Eye (tissue), 1 donor: ENCODE measurements at places on chromosomes 16 and 17.

GRCh38 chr17:83014940-83015910, 64.2 kb upstream of the METRNL start:
- peak; percentile 17 for DNase-seq

- no peak for DNase-seq
Observed at GRCh38 chr17:49730078-49730784, 22.5 kb upstream of the SLC35B1 start.

- peak; percentile 79 for DNase-seq
Observed at GRCh38 chr17:5694551-5694950, 110.2 kb upstream of the NLRP1 start.

DNA sequence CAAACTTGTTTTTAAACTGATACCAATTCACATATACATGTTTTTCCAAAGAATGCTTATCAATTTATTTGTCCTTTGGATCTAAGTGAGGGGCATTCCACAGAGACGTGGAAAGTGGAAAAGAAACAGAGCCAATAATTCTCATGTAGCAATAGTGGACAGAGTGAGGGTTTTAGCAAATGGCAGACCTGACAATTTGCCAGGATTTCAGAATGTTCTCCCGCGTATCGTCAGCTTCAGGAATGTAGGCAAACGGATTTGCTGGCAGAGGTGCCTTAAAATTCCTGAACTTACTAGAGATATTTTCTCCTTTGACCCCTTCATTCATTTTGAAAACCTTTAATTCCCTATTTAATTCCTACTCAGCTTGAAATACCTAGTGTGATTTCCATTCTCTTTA, 193.4 kb upstream of the CPHXL start:
- DNase-seq = no peak

GRCh38 chr17:66364508-66364907, 62.1 kb downstream of the PRKCA start:
- DNase-seq = no peak

GRCh38 chr16:30473231-30474073, 910 bp downstream of the ITGAL start:
- DNase-seq = no peak

- DNase-seq = no peak
Observed at GRCh38 chr17:64457156-64457555, 8.2 kb downstream of the MILR1 start.

DNA sequence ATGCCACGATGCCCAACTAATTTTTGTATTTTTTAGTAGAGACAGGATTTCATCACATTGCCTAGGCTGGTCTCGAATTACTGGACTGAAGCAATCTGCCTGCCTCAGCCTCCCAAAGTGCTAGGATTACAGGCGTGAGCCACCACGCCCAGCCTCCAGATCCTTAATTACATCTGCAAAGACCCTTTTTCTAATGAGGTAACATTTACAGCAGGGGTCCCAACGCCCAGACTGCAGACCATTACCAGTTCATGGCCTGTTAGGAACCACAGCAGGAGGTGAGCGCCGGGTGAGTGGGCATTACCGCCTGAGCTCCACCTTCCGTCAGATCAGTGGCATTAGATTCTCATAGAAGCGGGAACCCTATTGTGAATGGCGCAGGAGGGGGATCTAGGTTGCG, 4.0 kb upstream of the RAB11FIP4 start:
- no peak for DNase-seq
